ENCODE measurements at places on chromosomes 6 and 20.

DNA sequence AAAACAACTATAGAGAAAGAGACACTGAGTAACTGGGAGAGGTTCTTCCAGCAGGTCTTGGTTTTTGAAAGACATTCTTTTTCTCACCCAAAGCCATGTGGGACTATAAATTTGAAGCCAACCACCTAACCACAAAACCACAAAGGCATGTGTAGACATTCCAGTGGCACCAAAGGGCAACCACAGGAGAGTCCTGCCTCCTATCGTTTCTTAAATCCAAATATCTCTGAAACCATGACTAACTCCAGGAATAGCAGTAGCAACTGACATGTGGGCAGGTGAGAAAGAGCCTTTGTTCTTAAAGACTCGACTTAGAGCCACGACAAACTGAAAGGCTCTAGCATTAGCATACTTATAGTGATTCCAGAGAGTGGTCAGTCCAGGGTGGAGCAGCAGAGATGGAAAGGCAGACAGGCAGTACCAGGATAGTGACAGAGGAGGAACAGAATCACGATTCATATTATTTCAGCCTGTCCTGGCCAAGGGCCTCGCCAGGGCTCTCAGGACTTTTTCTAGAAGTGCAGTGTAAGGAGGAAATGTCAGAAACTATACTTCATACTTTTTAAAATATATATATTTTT is 9.4 kb upstream of the COL9A1 start:
- no peak for DNase-seq

DNA sequence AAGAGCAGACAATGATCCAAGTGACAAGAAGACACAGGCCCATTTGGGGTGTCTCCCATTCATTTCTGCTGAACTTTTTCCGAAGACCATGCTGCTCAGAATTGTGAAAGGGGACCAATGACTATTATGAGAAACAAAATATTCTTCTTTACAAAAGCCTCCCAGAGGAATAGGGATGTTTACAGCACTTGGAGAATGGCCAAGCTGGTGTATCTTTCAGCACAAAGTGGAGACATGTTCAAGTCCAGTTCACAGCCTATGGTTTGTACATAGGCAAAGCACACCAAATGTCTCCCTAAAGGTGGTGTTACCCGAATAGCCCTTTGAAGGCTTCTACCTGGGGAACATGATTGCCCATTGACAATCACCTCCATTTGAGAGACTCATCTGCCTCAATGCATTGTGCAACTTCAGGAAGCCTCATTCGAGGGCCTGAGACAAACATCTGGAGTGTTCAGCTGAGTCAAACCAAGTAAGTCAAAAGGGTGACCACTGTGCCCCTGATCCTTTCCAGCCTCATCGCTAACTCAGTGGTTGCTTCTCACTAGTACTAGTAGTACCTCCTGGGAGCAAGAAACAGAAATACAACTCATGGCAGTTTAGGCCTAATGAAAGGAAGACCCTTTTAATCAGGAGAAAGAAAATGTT is 451.0 kb upstream of the MARCKS start:
- no peak for DNase-seq

DNA sequence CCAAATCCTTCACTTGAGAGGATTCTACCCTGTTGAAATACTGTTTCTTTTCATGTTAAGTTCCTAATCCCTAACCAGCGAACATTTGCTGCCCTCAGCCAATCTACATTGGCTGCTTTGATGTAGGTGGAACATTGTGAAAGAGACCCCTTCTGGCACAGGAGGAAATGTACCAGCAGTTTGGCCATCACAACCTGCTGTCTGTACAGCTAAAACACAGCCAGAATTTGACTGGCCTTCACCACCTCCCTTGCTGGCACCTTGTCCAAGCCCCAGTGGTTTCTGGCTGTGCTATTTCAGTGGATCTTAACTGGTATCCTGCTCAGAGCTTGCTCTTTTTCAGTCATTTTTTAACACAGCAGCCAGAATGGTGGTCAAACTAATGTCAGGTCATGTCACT is 202.1 kb upstream of the EPHA7 start:
- DNase-seq, result no peak

- no peak for DNase-seq
Observed at GRCh38 chr6:46651816-46652215, 802 bp downstream of the CYP39A1 start.

DNA sequence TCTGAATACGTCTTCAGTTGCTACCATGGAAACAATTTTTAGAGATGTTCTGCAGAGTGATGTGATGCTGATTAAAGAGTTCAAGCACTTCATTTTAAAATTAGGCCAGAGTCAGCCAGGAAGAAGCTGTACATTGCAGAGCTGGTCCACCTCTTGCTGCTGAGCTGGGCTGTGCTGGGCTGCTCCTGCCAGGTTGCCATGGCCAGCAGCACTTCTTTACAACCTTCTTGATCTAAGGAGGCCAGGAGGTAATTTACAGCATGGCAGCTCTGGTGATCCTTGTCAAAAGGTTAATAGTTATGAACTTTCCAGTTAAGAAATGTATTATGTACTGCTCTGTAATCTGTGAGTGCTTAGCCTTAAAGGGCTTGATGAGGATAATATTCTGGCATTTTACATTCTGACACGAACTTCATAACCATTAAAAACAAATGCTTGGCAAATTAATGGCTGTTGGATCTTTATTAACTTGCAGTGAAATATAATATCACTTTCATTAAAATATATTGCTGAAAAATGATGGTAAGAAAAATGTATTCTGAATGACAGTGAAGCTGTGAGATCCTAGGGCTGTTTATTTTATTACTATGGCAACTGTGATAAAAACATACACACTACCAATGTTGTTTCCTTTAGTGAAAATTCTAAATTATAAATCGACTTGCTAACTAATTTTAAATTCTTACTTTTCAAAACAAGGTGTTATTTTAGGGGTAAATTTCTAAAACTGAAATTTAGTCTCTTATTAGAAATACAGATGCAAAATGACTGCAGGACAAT is 259.7 kb downstream of the RFPL4B start:
- no peak for DNase-seq

- no peak for DNase-seq
Observed at GRCh38 chr20:37670351-37670791, 23.5 kb upstream of the CTNNBL1 start.

GRCh38 chr6:158765499-158766068 is 53.6 kb downstream of the EZR start:
- DNase-seq, result no peak

DNA sequence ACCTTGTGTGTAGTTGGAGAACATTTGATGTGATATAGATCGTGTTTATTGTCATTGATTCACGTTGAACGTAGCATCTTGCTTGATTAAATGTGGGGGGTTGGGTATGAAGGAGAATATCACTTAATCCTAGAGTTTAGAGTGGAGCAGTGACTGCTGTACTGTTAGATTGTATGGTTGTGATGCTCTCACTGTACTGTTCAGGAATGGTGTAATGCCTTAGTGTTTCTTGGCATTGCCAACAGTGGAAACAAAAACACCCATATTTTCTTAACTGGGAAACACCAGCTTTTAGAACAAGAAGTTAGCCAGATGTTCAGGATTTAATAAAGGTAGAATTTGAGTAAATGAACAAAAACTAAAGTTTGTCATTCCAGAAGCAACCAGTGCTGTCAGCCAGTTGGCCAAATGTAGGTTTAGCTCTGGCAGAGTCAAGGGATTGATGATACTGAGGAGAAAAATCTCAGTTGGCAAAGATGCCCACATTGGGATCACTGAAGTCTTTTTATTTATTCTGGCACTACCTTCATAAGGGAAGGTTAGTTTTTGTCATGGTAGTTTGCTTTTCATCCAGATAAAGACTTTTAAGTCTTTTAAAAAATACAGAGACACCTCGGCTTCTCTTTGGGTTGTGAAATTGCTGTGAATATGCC is 129.9 kb downstream of the JARID2 start:
- DNase-seq, result no peak

- DNase-seq, result no peak
Observed at GRCh38 chr20:57133926-57134650, 132.4 kb downstream of the BMP7 start.

DNA sequence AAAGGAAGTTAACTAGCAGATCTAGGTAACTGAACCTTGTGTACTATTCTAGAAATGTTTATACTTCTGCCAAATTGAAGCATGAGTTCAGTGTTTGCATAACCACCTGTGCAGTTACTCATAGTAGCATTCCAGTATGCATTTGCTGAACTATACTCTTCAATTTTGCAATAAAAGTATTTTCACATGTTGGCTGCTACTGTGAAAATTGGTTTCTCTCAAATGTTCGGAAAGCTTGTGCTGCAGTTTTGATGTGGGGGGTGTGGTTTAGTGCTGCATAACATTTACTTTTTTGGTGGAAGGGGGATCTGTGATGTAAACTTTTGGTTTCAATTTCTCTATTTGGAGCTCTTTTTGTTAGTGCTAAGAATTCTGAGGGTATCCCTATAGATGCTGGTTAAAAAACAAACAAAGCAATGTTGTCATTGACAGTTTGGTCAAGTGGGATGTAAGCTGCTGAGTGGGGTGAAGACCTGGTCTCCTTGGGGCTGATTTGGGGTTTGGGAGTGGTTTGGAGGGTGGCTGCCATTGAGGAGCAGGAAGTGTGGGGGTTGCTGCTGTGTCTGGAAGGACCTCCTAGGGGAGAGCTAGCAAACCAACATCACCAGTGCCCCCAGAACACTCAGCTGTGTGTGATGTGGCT is 87.8 kb downstream of the CARMIL1 start:
- DNase-seq, result peak; percentile 6

- DNase-seq, result peak; percentile 57
Observed at GRCh38 chr20:32252189-32252588, 25.3 kb upstream of the KIF3B start.

GRCh38 chr6:56023829-56024228 is 148.4 kb upstream of the BMP5 start:
- no peak for DNase-seq

GRCh38 chr6:111959766-111960165 is 86.5 kb upstream of the FYN start:
- no peak for DNase-seq

- no peak for DNase-seq
Observed at GRCh38 chr6:17064975-17065374, 36.9 kb upstream of the STMND1 start.

DNA sequence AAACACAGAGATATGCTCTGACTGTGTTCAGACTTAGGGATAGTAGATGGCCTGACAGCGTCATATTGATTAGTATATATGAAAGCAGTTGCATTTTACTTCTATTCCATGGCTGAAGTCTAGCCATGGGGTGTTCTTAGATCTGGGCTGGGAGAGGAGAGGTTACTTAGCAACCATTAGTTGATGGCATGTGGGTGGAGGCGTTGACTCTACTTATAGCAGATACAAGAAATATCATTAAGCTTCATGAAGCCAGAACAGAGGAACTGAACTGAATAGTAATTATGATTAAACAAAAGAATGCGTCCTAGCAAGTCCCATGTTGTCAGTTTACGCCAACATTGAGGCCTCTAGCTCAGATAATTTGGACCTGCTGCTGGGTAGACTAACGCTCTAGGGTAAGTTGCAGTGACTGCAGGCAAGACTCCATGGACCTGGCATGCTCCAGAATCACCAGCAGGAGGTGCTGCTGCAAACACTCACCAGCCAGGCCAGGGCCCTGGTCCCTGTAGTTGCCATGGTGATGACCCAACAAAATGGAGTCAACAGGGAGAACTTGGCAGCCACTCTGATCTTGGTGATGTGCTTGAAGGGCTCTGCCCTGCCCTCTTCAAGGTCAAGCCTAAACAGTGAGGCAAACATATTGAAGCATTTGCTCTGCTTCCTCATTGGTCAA is 477.3 kb downstream of the PREX1 start:
- no peak for DNase-seq

DNA sequence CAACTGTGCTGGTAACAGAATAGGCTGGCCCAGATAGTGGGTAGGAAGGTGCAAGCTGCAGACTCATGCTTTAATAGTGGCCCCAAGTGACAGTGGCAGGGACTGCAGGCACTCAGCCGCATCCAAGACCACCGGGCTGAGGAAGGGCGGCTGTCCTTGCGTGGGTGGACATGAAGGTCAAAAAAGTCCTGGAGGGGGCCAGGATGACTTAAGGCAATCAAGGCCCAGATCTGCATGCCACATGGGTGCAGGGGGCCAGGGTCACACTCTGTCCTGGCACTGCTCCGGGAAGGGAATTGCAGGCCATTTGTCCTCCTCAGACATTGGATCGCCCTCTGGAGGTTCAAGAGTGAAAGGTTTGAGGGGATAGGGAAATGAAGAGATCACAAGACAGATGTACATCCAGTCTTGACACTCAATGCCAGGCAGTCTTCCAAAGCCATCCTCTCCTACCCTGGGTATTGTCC is 10.4 kb upstream of the VNN2 start:
- DNase-seq, result no peak

- DNase-seq, result no peak
Observed at GRCh38 chr20:40991181-40991889, 37.3 kb upstream of the TOP1 start.

Measured in stimulated activated CD8-positive, alpha-beta memory T cell treated with anti-CD3 and anti-CD28 coated beads, Interleukin-12 subunit alpha, Interleukin-12 subunit beta, amount 100 ng/mL, for 4 hours (primary cell).